Stimulated activated CD4-positive, alpha-beta T cell treated with anti-CD3 and anti-CD28 coated beads, Interleukin-4, amount 100 ng/mL, for 4 hours (primary cell): ENCODE measurements at places on chromosomes 6 and 20.

- DNase-seq: no peak
These were observed 6.7 kb downstream of the STX11 start for GRCh38 chr6:144156991-144157390.

DNA sequence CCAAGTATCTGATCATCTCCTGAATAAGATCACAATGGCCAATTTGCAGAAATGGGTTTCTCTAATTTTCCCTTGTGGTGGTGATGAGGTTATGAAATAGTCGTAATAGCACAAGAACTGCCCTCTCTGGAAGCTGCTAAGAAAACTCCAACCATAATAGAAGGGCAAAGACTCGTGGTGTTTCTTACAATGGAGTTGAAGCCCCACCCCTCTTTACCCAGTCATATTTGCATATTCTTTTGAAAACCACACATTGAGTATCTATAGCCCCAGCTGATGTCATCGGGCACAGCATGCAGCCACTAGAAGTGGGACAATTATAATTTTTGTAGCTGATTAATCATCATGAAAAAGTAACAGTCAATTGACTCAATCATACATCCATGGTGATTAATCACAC is 452.1 kb upstream of the POU3F2 start:
- DNase-seq: no peak

DNA sequence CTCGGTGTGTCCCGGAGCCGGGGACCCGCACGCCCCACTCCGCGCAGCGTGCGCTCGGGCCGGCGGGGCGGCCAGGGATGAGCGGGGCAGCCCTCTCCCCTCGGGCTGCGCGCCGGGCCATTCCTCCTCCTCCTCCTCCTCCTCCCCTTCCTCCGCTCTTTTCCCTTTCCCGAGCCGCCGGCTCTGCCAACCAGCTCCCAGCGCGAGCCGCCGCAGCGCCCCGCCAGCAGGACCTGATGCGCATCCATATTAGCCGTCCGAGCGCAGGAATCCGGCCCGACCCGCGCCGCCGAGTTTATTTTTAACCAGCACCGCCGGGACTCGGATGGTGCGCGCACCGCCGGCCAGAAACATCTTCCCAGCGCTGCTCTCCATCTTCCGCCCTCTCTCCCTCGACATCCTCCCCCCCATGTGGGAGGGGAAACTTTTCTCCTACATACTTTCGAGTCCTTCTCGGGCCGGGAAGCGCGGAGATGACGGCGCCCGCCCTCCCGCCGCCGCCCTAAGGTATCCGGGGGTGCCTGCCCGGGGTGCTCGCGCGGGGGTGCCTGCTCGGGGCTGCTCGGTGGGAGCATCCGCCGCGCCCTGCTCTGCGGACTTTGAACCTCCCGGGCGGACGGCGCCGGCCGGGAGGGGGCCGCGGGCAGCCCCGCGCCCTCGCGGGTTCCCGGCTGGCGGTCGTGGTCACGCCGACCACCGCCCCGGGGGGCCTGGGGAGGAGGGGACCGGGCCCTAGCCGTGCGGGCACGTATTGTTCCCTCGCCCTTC is 619 bp downstream of the RREB1 start:
- DNase-seq: peak; percentile 50

DNA sequence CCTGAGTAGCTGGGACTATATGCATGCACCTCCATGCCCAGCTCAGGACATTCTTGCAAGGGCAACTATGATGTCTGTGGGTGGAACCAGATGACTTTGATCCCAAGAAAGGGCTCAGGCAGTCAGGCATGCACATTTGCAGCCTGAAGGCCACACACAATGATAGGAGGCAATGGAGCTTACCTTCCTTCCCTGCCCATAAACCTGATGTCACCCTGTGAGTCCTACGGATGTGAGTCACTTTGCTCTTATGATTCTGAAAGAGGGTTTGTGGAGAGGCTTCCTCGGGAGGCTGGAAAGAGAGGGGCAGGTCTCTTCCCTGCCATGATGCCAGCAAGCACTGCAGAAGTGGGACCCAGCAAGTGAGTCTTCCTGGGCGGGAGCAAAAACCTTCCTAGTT is 202.4 kb downstream of the LY86 start:
- no peak for DNase-seq

DNA sequence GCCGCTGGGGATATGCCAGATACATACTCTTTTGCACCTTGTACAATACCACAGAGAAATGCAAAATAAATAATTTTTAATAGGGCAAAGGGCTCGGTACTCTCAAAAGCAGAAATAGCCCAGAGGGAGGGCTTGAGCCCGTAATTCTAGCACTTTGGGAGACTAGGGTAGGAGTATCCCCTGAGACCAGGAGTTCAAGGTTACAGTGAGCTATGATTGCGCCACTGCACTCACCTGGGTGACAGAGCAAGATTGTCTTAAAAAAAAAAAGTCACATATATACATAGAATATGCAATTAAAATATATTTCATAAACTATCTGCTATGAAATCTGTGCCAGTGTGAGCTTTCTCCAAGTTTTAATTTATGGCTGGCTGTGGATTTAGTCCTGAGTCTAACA is 818 bp upstream of the TRMT11 start:
- DNase-seq: no peak

- DNase-seq: no peak
These were observed 6.3 kb upstream of the SMIM28 start for GRCh38 chr6:138371452-138371711.

DNA sequence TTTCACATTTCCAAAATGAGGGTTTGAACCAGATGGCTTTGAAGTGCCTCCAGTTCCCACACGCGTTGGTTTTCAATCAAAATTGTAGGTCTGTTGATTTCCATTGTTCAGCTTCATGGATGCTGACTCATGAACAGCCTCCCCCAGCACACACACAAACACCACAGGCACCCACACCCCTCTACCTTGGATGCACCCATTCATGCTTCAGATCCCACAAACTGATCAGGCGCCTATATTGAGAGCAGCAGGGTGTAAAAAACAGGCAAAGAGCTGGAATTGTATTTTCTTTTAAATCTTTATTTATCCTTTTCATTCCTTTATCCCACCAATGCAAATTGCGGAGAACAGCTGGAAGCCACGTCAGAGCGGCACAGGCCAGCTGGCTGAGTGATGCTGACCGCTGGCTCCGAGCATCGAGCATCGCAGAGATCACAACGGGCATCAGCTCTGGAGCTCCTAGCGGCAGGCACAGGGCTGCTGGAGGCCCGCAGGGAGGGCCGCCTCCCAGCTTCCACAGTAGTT is 29.3 kb upstream of the TBC1D7 start:
- no peak for DNase-seq

DNA sequence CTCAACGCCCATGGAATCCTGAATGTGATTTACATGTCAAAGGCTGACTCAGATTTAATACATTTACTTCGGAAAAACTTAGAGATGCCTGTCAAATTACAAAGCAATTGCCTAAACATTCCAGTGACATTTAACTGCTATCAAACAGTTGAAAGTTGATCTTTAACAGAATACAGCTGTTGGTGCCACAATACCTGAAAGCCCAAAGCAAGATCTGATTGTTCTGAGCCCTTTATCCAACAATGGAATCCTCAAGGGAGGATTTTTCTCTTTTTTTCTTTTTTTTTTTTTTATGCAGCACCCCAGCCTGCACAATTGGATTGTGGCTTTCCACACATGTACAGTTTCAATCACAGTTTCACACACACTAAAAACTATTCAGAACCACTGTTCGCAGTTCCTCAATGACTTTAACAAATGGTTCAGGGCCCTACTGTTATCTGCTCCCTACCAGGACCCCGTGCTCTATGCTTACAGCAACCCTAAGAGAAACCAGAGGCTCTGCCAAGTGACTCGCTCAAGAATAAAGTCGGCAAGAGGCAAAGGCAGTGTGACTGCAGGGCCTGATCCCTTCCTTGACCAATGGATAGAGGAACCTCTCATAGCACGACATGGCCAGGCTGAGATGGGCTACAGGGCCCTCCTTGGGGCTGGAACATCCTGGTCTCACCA is 33.3 kb downstream of the EPB41L2 start:
- DNase-seq: no peak

- no peak for DNase-seq
These were observed 11.4 kb downstream of the MRPL14 start for GRCh38 chr6:44115866-44116265.

- no peak for DNase-seq
These were observed 88.2 kb upstream of the BHLHE23 start for GRCh38 chr20:63094767-63095499.

DNA sequence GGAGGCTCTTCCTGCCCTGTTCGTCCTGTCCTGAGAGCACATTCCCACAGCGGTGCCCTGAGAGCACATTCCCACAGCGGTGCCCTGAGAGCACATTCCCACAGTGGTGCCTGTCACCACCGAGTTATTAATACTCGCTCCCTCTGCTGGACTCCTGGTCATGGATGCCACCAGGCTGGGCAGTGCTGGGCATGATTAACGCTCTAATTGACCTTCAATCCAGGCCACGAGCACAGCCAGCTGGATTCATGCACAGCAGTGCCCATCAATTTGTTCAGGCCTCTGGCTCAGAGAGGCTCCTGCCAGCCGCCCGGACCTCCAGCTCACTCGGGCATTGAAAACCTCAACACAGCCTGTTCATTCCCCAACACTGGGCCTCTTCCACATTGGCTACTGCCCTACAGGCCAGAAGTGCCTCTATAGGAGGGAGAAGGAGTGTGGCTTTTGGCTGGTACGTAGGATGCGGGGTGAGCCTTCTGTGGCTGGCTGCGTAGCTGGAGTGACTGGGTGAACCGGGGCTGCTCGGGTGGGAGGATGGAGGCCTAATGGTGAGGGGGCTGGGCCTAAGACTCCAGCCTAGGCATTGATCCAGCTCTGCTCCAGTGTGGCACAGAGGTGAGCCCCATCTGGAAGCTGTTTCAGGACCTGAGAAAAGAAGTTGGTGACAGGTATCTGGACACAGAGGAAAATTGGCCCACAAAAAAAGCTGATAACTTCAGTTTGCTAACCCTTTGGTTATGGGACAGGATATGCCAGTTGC is 9.3 kb downstream of the IP6K3 start:
- DNase-seq: no peak

DNA sequence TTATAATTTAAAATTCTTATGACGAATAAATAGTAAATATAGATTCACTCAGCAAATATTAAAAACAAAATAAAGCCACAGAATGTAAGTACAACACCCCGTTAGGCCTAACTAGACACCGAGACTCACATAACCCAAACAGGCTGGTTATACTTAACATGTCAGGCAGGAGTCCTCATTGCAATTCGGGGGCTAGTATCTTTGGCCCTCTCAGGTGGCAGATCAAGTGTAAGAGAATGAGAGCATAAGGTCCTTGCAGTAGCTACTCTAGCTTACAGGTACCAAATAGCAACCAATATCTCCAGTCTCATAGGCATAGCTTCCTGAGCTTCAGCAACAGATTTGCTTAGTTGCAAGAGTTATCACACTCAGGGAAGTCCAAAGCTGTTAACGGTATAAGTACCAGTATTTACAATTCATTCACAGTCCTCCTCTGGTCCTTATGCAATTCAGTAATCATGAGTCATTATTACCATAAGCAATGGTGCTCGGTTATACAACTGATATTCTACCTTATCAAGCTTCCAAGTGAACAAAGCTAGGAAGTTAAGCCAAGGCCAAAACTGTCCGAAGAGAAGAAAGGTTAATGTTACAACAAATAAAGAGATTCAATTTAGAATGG is 20.1 kb downstream of the REV3L start:
- no peak for DNase-seq

- DNase-seq: no peak
These were observed 24.0 kb downstream of the DNMT3B start for GRCh38 chr20:32786059-32786760.

GRCh38 chr6:52877168-52877567 is 32.3 kb downstream of the GSTA3 start:
- DNase-seq: no peak

- DNase-seq: no peak
These were observed 4.9 kb upstream of the CDSN start for GRCh38 chr6:31125162-31125561.
